ENCODE measurements at places on chromosomes 11 and 22.

DNA sequence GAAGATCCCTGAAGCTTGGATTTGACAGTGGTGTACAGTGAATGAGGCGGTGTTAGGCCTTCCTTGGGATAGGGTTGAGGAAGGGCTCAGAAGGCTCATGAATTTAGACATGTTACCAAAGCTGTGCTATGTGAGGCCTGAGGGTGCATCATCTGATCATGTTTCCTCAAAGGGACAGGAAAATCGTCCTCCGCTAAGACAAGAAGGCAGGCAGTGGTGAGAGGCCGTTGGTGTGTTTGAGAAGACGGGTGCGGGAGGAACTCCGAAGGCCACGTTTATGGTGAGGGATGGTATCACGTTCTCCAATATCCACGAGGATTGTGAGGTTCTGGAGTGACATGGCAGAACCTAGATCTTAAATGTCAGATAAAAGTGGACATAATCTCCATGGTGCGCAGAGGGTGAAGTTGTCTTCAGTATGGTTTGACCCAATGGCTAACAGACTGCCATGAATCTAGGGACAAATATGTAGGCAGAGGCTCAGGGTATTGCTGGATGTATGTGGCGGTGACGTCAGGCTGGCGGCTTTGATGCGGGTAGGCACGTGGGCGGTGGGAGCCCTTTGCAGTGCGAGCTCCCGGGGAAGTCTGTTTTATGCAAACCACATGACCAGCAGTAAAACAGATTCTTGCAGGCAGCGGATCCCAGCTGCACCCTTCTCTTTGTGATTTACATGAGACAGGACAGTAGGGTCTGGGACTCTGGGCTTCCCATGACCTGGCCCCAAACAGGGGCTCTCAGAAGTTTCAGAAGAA is 242.3 kb upstream of the B3GAT1 start:
- DNase-seq, result no peak

GRCh38 chr22:43515411-43515810 is 103.6 kb downstream of the MPPED1 start:
- DNase-seq, result no peak

GRCh38 chr11:43579171-43579918 is 101.2 kb upstream of the HSD17B12 start:
- DNase-seq, result no peak

GRCh38 chr11:68261006-68261405 is 10.8 kb downstream of the C11orf24 start:
- DNase-seq, result peak; percentile 47

DNA sequence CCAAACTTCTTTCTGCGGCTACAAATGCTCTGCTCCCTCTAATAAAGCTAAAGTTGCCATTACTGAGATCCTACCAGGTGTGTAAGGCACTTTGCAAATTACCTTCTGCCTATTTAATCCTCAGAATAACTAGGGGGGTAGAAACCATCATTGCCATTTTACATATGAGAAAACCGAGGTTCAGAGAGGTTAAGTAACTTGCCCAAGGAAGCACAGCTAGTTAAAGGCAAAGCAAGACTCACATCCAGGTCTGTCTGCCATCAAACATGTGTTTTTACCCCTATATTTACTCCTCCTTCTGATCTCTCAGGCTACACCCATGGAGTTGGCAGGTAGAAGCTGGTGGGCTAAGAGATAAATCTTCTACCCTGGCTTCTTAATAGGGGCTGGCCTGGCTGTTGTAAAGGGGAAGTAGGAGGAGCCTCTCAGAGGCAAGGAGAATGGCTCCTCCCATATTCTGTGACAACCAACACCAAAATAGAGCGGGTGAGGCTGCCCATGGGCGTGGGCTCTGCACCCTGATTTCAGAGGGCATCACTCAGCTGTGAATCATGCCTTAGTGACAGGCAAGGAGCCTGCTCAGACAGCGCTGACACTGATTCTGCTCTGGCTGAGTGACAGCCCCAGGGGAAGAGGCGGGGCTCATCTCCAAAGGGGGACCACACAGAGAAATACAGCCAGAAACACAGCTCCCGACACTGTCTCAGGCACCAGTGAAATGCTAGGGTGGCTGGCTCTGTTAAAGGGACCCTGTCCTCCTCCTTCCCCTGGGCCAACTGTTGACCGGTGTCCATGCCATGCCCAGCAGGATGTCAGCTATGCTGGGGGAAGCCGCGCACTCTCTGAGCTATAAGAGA is 106.8 kb downstream of the ABTB2 start:
- DNase-seq, result peak; percentile 86

GRCh38 chr11:130606781-130607511 is 158.5 kb downstream of the ADAMTS15 start:
- DNase-seq, result peak; percentile 86

Data from posterior vena cava (tissue), 2 donors.